IMR-90 (cell line): ENCODE measurements at places on chromosomes 5 and 9.

- peaks cover 19% of the 10 kb centered on the region for H3K4me1 ChIP-seq
- peak overlapping the region; percentile 50; the same call in 1 of the 2 replicates for H3K27ac ChIP-seq
- no peaks in the 10 kb centered on the region for H3K27me3 ChIP-seq
- H3K4me3 ChIP-seq: no peak overlapping the region
These were observed 28.7 kb downstream of the ITGA2 start for GRCh38 chr5:53017794-53018391.

- no peaks in the 10 kb centered on the region for H3K36me3 ChIP-seq
- H3K27me3 ChIP-seq: peaks cover 2% of the 10 kb centered on the region; the same call in 1 of the 2 replicates
- H3K4me1 ChIP-seq: no peaks in the 10 kb centered on the region
- H3K4me3 ChIP-seq: no peak overlapping the region
- H3K27ac ChIP-seq: no peak overlapping the region
These were observed 75.1 kb upstream of the FSTL4 start for GRCh38 chr5:133687212-133688061.

GRCh38 chr5:8019719-8020218 is 150.8 kb downstream of the MTRR start:
- DNase-seq: no peak
- no peak overlapping the region for H3K27ac ChIP-seq
- H3K4me3 ChIP-seq: no peak overlapping the region
- H3K4me1 ChIP-seq: no peaks in the 10 kb centered on the region

- no peaks in the 10 kb centered on the region for H3K27me3 ChIP-seq
- H3K27ac ChIP-seq: no peak overlapping the region
- H3K4me3 ChIP-seq: no peak overlapping the region
- no peaks in the 10 kb centered on the region for H3K36me3 ChIP-seq
- no peaks in the 10 kb centered on the region for H3K4me1 ChIP-seq
These were observed 47.9 kb upstream of the SEMA6A start for GRCh38 chr5:116622375-116623050.

- H3K4me3 ChIP-seq: 0 out of 2 replicates have a peak overlapping the region, but pooled peaks have one; percentile 11
- H3K4me1 ChIP-seq: peaks cover 8% of the 10 kb centered on the region
- no peak for DNase-seq
- H3K27me3 ChIP-seq: no peaks in the 10 kb centered on the region
- H3K27ac ChIP-seq: peak overlapping the region; percentile 69
- H3K36me3 ChIP-seq: no peaks in the 10 kb centered on the region
These were observed 12.0 kb downstream of the FOXD1 start for GRCh38 chr5:73436535-73437100.

DNA sequence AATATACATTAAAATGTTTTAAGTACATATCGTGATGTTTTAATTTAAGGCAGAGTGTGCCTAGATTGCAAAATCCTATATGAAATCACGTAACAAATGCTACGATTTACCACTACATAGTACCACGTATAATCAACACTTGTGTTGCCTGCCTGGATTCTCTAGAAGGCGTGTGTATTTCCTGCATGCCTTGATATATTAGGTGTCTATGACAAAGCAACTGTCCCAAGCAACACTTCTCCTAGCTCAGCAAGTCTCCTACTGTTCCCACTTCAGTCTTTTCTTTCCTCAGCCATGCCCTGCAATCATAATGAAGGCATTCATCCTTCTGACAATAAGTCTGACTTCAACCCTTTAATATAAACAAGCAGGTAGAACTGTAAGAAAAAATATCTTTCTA is 89.6 kb downstream of the PTPRD start:
- H3K36me3 ChIP-seq: no peaks in the 10 kb centered on the region
- no peaks in the 10 kb centered on the region for H3K4me1 ChIP-seq
- no peak overlapping the region for H3K4me3 ChIP-seq
- no peaks in the 10 kb centered on the region for H3K27me3 ChIP-seq
- DNase-seq: no peak
- H3K27ac ChIP-seq: no peak overlapping the region

DNA sequence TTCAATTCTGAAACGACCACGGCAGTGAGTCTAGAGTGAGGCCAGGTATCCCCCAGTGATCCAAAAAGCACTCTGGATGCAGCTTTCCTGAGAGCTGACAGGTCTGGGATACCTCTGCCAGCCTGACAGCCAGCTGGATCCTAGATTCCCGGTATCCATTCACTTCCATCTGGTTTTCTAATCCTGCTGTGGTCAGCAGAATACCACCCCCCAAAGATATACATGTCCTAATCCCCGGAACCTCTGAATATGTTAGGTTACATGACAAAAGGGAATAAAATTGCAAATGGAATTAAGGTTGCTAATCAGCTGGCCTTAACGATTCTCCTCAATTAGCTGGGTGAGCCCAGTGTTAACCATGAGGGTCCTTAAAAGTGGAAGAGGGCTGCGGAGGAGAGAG is 1.4 kb upstream of the ZNF79 start:
- DNase-seq: no peak
- no peak overlapping the region for H3K27ac ChIP-seq
- no peaks in the 10 kb centered on the region for H3K27me3 ChIP-seq
- H3K4me3 ChIP-seq: peak overlapping the region; percentile 69
- H3K4me1 ChIP-seq: peaks cover 7% of the 10 kb centered on the region
- 0 out of 2 replicates have a peak, but pooled peaks cover 2% of the 10 kb centered on the region for H3K36me3 ChIP-seq

DNA sequence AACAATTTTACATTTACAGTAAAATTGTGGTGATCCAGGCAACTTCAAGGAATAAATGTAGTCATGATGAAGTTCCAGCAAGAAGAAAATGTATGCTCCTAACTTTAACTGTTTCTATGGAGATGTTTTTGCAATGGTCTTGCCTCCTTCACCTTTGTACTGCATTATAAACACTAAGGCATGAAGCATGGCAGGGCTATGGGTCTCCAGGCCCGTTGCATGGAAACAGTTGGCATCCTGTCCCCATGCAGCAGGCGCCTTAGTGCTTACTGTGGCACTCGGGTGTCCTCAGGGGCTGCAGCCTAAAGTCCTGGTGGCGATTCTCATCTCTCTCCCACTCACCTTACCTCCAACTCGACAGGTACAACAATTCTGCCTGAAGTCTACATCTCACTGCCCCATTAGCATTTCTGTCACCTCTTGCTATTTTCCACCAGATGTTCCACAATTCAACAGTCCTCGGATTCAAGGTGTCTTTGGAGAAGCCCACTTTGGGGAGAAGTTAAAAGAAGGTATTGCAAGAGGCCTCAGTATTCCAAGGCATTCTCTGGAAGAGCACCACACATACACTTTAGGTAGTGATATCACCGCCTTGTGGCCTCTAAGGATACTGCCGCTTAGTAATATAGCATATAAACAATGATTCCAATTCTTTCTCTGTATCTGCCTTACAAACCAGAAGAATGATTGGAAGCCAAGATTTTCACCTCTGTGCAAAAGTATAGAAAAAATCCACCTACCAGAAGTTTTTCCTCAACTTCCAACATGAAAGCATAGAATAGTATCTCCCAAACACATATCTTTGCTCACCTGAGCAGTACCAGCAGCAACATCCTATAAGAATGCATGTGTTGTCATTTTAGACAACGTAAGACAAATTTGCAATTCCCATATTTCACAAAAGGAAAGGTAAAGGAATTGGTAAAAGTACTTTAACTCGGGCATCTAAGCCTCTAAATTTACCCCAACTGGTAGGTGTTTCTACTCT is 5.1 kb downstream of the LIFR start:
- DNase-seq: peak; percentile 73
- H3K27me3 ChIP-seq: no peaks in the 10 kb centered on the region
- no peak overlapping the region for H3K4me3 ChIP-seq
- no peaks in the 10 kb centered on the region for H3K36me3 ChIP-seq
- H3K27ac ChIP-seq: no peak overlapping the region

- peaks cover 15% of the 10 kb centered on the region for H3K36me3 ChIP-seq
- peak; percentile 86 for DNase-seq
- H3K27ac ChIP-seq: peak overlapping the region; percentile 56
These were observed 2.5 kb downstream of the MGAT1 start for GRCh38 chr5:180799902-180800801.

DNA sequence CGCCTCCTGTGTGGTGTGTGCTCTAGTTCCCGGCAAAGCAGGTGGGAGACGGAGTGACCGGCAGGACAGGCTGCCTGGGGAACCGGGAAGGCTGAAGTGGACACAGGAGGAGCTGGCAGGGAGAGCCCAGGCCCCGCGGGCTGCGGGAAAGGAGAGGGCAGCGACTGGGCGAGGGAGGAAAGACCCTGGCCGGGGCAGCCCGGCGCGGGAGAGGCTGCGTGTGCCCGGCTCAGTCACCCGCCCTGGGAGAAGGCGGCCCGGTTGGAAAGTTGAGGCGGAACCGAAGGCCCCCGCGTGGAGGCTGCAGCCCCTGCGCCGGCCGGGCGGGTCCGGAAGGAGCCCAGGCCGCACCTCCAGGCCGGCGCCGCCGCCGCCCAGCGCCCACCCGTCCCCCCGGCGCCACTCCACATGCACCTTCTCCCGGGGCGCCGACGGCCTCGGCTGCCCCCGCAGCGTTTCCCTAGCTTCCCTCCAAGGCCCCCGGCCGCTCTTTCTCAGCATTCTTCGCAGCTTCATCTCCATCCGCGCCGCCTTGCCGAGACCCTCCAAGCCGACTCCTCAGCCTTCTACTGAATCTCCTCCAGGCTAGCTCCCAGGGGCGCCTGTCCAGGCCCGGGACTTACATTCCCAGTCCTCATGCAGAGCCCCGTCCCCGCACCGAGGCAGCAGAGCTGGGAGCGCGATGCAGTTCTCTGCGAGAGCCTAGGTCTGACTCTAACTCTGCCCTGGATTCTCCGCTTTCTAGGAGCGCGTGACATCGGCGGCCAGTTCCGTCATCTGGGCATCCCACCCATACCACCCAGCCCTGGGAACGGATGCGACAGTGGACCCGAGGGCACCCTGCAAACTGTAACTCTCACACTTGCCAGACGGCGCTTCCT is 152.0 kb downstream of the ERCC6L2 start:
- no peak overlapping the region for H3K27ac ChIP-seq
- no peak for DNase-seq
- peaks cover 71% of the 10 kb centered on the region for H3K27me3 ChIP-seq

GRCh38 chr9:70635790-70636189 is 221.3 kb upstream of the KLF9 start:
- DNase-seq: no peak
- peaks cover 8% of the 10 kb centered on the region for H3K27me3 ChIP-seq
- H3K36me3 ChIP-seq: no peaks in the 10 kb centered on the region
- H3K4me3 ChIP-seq: no peak overlapping the region
- no peaks in the 10 kb centered on the region; the same call in 1 of the 2 replicates for H3K4me1 ChIP-seq
- no peak overlapping the region for H3K27ac ChIP-seq

DNA sequence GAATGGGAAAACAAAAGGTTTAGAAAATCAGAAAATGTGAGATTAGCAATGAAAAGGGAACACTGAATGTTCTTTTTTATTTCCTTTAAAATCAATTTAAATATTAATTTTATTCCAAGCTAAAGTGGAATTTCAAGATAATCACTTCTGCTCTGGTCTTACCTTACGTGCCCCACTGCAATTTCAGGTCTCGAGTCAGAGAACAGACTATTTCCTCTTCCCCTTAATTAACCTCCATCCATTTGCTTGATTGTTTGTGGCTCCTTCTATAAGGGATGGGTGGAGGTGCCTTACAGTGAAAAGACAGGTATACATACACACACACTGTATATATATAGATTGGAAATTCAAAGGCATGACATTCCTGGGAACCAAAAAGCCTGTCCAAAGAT is 137.1 kb downstream of the SUSD1 start:
- H3K27ac ChIP-seq: peak overlapping the region; percentile 90
- no peak overlapping the region for H3K4me3 ChIP-seq
- peaks cover 46% of the 10 kb centered on the region for H3K4me1 ChIP-seq
- no peak for DNase-seq
- no peaks in the 10 kb centered on the region for H3K36me3 ChIP-seq
- no peaks in the 10 kb centered on the region for H3K27me3 ChIP-seq

DNA sequence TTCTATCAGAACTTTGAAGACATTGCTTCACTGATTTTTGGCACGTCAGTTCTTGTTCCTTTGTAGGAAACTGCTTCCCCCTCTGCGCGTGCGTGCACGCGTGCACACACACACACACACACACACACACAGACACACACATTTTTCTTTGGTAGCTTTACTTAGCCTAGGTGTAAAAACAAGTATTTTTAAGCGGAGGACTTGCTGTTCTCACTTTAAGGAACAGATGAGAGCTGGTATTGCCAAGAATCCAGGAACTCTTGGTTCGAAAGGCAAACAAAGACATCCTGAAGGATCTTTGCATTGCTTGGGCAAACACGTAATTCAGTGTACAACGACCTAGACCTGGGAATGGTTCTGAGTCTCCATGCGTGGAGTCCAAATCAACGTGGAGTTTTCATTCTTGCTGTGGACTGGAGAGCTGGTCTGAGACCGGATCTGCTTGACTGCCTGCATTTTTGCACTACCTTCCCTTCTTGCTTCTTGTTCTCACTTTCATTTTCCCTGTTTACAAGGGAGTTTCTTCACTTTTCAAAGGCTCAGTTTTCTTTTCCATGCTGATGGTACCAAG is 8.2 kb downstream of the TMEM268 start:
- H3K36me3 ChIP-seq: peaks cover 3% of the 10 kb centered on the region; the same call in 1 of the 2 replicates
- no peak overlapping the region for H3K4me3 ChIP-seq
- no peak for DNase-seq
- no peak overlapping the region for H3K27ac ChIP-seq
- H3K4me1 ChIP-seq: peaks cover 8% of the 10 kb centered on the region
- no peaks in the 10 kb centered on the region for H3K27me3 ChIP-seq

GRCh38 chr9:34962546-34962945 is 4.5 kb downstream of the PHF24 start:
- H3K27me3 ChIP-seq: peaks cover 56% of the 10 kb centered on the region
- H3K4me3 ChIP-seq: no peak overlapping the region
- no peak overlapping the region for H3K27ac ChIP-seq
- H3K4me1 ChIP-seq: no peaks in the 10 kb centered on the region
- no peak for DNase-seq
- H3K36me3 ChIP-seq: no peaks in the 10 kb centered on the region

DNA sequence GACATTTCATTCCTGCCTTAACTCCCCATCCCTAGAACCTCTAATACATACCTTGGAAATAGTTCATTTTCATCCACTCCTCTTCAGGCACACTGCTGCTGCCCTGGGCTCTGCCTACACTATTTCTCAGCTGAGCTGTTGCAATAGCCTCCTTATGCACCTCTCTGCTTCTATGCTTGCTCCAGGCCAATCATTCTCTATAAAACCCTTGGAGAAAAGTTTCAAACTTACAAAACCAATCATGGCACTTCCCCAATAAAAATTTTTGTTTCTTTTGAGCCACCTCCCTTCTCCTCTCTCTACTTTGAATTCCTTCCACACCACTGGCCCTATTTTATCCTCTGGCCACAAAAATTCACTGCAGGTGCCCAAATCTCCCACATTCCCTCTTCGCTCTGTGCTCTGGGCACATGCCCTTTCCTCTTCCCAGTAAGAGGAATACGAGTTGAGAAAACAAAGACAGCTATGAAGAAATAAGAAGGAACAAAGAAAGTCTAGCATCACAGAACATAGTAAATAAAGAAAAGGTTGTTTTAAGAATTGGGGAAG is 301.4 kb downstream of the ELAVL2 start:
- H3K4me3 ChIP-seq: no peak overlapping the region
- no peak for DNase-seq
- no peaks in the 10 kb centered on the region for H3K36me3 ChIP-seq
- no peaks in the 10 kb centered on the region for H3K27me3 ChIP-seq
- H3K27ac ChIP-seq: no peak overlapping the region

GRCh38 chr5:38695021-38695958 is 138.8 kb upstream of the LIFR start:
- H3K27ac ChIP-seq: no peak overlapping the region
- no peak for DNase-seq
- no peak overlapping the region for H3K4me3 ChIP-seq
- no peaks in the 10 kb centered on the region for H3K36me3 ChIP-seq
- peaks cover 6% of the 10 kb centered on the region; the same call in 1 of the 2 replicates for H3K4me1 ChIP-seq
